ENCODE measurements at places on chromosomes 2 and 18.

DNA sequence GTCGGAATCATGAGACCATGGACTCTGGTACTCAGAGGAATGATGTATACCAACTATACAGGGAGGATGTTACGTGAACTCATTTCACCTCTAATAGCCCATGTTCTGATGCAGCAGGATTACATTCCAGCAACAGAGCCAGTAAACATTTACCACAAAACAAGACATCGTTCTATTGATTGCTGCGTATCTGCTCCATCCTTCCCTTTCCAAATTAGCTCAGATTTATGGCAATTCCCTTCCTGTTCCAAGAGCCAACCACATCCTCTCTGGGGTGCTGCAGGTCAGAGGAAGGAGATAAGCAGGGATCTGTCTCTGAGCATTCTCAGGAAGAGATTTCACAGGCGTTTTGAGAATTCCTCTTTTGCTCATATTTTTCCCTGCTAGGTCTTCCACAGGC lies 98.3 kb downstream of the KLF7 start:
- no peak for DNase-seq

- DNase-seq: peak; percentile 10
These were observed 85.9 kb downstream of the USP40 start for GRCh38 chr2:233480490-233481202.

DNA sequence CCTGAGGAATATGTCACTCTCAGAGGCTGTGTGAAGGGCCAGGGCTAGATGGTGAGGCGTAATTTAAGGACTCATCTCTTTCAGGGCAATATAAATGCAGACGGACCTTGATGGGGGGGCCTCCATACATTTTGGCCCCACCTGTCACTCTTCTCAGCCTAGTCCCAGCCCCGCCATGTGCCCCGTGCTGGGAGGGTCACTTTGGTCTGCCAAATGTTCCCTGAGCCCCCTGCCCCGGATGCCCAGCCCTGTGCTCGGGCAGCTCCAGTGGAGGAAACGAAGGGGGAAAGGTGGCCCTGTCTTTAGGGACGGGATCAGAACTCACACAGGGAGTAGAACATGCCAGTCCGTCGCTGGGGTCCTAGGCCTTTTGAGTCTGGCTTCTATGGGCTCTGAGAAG lies 168.6 kb downstream of the KLHL29 start:
- DNase-seq: no peak

DNA sequence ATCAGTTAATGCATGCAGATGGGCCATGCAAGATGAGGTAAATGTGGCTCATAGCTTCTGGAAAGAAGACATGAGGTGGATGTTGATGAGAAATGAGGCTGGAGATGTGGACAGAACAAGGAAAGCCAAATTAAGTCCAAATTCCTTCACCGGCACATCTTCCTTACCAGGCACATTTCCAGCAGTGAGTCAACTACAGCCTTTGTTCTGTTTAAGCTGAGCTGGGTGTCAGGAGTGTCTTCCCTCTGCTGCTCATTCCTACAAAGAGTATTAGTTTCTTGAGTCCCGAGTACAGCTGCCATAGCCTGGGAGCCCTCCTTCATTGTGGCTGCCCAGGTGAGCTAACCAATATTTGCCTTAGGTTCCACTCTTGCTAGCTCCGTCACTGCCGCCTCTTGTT lies 945.0 kb downstream of the SLC4A3 start:
- no peak for DNase-seq

DNA sequence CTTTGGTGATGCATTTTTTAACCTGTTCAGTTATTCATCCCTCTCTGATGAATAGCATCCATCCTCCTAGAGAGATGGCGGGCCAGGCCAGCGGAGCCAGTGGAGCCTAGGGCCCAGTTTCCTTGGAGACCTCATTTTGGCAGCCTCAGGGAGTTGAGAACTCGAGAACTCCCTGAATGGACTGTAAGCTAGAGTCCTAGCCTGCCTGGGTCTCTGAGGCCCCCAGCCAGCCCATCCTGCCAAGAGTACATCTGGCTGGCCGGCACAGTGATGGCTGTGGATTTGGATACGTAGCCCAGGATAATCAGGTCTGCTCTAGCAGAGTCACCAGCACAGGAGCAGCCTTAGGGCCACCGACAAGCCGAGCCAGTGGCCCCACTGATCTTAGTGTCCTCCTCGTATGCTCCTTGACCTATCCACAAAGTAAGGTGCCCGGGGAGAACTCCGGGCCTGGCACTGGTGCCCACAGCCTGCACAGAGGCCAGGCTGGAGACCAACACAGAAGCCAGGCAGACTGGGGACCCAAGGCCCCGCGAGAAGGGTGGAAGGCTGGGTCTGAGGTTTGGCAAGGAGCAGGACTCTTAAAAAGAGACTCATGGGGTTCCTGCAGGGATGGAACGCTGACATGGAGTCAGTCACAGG lies 110.5 kb upstream of the MCFD2 start:
- DNase-seq: no peak
